ENCODE measurements at places on chromosomes 7 and 10. TPM values are rescaled to one million over a fixed set of nuclear protein-coding genes. Genes with fewer than 3 reads are reported as not detected.

Gene C10orf143
- total RNA-seq: 1.3 TPM

Gene FAM25A
- total RNA-seq: not detected

Gene DYDC1
- total RNA-seq: not detected

Gene ARHGEF5
- total RNA-seq: 10.1 TPM

Gene CALHM3
- not detected for total RNA-seq

Gene FRMPD2
- not detected for total RNA-seq

Gene LIPF
- total RNA-seq: not detected

Gene MAGI2
- total RNA-seq: 13.8 TPM

Data from hair follicle dermal papilla cell (primary cell).